GM04503 (cell line): ENCODE measurements at places on chromosomes 16 and 17.

DNA sequence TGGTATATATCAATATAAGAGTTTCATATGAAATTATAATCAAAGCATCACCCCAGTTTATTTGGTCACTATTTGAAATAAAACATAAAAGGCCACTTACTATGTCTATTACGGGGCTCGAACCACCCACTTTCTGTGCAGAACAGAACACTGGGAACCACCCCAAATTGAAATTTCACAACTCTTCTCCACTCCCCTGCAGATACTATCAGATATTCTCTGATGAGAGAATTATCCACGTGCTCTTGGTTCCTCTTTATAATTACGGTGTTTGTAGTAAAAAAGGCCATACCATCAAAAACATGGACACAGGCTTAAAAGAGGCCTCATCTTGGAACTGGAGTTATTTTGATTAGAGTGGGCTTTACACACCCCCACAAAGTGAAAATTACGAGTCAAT is 82.8 kb downstream of the WDR59 start:
- DNase-seq = no peak

DNA sequence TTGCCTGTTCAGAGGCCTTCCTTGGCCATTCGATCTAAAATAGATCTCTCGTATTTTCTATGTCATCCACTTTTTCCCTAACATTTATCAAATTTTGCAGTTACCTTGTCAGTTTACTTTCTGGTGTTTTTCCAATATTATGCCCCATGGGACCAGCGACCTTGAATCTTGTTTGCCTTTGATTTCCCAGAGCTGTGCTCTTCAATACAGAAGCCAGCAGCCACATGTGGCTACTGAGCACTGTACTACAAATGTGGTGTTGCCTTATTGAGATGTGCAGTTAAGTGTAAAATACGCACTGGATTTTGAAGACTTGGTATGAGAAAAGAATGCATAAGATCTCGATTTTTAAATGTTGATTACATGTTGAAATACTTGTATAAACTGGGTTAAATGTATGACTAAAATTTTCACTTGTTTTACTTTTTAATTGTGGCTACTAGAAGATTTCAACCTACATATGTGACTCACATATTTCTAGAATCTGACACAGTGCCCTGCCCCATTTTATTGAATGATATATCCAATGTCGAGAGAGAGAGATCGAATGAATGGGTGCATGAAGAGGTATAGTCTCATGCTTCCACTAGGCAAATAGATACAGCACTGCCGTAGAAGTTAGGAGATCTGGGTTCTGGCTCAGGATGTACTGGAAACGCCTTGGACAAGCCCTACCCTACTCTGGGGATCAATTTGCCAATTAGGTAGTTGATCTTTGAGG is 824 bp upstream of the PSME3 start:
- no peak for DNase-seq

- no peak for DNase-seq
Measured at GRCh38 chr16:66278111-66278531, 88.4 kb upstream of the CDH5 start.

- no peak for DNase-seq
Measured at GRCh38 chr16:71408536-71408935, 33.3 kb downstream of the TLE7 start.

DNA sequence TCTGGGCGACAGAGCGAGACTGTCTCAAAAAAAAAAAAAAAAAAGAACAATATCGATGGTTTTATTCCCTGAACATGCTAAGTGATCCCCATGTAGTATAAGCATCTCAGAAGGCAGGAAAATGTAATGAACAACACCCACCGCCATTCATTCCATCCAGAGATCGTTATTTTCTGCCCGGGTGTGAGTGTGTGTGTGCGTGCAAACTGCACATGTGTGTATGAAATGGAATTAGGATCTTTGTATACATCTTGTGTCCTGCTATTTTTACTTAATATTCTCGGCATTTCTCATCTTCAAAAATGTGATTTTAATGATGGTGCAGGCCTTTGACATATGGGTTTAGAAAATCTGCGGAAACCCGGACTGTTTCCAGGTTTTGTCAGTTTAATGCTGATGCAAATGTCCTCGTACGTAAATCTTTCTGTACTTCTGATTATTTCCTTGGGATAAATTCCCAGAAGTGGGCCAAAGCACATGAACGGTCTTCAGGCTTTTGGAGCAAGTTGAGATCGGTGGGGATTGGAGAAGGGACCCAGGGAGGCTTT is 254.8 kb downstream of the SEC14L1 start:
- no peak for DNase-seq
